ENCODE measurements at places on chromosomes 4 and X. TPM values are rescaled to one million over a fixed set of nuclear protein-coding genes. Genes with fewer than 3 reads are reported as not detected.

The AADAT gene
- total RNA-seq: 2.2 TPM

The CENPVL2 gene
- not detected for total RNA-seq

The UGT2B11 gene
- total RNA-seq: not detected

The C1QTNF7 gene
- 2.4 TPM for total RNA-seq

The ARHGEF38 gene
- not detected for total RNA-seq

The ELF4 gene
- 2.2 TPM for total RNA-seq

The NR3C2 gene
- 23.9 TPM for total RNA-seq

The CT47C1 gene
- total RNA-seq: not detected

The LRP2BP gene
- total RNA-seq: 2.8 TPM

The UBE2D3 gene
- total RNA-seq: 251 TPM

The RAB41 gene
- not detected for total RNA-seq
